Central memory CD8-positive, alpha-beta T cell (primary cell): ENCODE measurements at places on chromosomes 7 and 10.

- DNase-seq = no peak
Measured at GRCh38 chr10:16799621-16800020, 17.6 kb downstream of the RSU1 start.

DNA sequence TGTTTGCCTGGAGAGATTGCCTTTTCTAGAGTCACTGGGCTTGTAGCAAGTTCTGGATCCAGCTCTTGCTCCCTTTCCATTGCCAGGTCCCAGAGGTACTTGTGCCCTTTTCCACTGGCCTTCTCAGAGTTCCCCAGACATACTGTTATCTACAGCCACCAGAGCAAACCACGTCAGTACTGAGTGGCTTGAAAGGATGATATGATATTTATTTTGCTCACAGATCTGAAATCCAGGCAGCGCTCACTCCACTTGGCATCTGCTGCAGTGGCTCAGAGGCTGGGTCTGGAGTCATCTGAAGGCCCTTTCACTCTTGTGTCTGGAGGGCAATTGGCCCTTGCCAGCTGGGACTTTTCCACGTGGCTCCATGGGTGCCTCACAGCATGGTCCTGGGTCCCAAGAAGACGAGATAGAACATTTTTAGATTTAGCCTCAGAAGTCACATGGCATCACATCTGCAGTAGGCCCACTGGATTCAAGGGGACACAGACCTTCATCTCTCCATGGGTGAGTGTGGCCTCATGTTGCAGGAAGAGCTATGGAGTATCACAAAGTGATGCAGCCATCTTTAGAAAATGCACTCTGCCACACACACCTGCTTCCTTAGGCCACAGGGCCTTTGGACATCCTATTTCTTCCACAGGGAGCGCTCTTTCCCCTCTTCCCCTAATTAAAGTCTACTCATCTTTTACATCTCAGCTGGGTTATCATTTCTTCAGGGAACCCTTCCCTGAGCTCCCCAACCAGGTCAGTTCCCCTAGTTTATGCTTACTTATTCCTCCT is 22.9 kb upstream of the TCF7L2 start:
- DNase-seq = no peak

- DNase-seq = no peak
Measured at GRCh38 chr10:91487911-91488582, 77.9 kb downstream of the HECTD2 start.

DNA sequence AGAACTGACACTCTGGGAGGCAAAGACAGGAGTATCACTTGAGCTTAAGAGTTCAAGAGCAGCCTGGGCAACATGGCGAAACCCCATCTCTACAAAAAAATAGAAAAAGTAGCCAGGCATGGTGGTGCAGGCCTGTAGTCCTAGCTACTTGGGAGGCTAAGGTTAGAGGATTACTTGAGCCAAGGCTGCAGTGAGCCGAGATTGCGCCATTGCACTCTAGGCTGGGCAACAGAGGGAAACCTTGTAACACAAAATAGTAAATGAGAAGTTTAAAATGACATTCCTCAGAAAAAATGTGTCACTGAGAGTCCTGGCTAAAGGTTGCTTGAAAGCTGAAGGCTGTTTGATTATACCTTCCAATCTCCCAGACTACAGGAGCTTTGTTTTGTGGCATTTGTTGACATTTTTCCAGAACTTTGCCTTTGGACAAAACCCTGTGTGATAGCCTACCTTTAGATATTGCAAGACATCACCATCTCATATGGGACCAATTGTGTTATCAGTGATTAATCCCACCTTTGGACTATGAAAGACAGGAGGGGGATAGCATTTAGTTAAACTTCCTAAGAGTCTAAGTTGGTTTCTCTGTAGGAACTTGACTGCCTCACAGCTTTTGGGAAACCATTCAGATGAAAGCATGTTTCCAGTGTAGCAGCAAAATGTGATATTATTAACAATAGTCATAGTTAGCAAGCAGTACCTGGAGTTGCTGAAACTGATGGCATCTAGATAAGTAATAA is 5.3 kb downstream of the TNKS2 start:
- DNase-seq = no peak

DNA sequence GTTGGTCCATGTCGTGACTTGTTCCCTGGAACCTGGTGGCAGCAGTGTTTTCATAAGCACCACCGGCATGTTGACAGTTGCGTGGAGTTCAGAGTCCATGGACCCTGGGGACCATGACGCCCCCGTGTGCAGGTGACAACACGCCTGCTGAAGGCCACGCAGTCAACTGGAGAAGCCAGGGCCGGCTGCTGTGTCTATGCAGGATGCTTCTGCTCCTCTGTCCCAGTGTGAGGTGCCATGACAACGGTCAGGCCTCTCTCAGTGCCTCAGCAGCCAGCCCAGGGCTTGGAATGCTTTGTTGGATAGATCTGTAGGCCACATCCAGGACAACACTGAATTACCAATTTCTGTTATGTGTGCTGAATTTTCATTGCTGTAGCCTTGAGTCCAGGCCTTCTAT is 10.7 kb upstream of the VIPR2 start:
- DNase-seq = no peak

DNA sequence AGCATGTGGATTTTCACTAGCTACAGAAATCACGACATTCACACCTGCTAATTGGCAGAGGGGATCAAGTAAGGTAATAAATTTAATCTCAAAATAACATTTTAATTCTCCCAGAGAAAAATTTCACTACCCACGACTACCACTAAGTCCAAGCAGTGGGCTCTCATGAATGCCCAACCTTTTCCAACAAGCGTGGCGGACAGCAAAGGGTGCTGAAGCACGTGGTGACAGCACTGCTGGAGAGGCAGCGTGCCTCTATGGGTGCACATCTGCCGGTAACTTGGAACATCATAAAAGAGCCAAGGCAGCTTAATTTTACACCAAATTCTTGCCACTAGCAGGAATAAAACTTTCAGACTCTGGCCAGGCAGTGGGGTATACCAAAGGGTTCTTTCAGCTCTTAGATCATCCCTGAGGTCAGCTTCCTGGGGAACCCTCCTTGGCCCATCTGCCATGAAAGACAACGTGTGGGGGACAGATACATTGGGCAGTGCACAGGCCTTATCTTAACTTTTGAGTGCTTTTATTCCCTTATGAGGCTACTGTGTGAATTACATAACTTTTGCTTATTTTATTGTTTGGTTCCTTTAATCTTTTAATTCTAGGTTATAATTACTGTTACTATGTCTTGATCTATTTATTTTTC is 206.7 kb upstream of the KCTD7 start:
- no peak for DNase-seq

GRCh38 chr10:15310776-15311568 is 60.1 kb downstream of the FAM171A1 start:
- DNase-seq = no peak

GRCh38 chr10:93859049-93859655 is 34.6 kb upstream of the SLC35G1 start:
- no peak for DNase-seq

DNA sequence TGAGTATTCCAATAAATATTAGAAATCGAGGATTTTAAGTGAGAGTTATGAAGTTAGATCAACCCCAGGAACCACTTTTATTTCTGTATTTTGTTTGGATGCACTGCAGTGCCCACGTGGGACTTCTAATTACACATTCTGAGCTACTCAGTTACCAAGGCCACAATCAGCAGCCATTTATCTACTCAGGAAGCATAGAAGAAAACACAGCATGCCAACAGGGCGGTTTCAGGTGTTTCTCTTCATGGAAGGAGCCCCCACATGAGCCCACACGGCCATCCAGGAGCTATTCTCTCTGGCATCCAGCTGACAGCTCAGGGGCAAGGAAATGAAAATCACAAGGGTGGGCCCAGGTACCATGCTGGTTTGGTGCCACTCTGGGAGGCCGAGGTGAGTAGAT is 266.5 kb upstream of the MKLN1 start:
- DNase-seq = no peak

GRCh38 chr7:143885951-143886350 is 16.0 kb downstream of the TCAF1 start:
- no peak for DNase-seq

DNA sequence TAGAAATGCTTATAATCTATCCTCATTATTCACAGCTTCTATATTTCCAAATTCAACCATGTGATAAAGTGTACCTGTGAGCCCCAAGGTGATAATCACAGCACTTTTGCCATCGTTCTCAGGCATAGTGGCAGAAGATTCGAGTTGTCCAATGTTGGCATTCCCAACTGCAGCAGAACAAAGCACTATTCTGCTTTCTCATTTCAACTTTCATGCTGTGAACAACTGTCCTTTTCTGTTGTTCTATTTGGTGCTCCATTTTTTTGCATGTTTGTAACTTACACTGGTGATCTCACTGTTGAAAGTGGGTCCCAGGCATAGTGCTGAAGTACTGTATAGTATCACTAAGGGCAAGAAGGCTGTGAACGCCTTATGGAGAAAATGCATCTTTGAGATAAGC is 438.2 kb downstream of the PAXIP1 start:
- no peak for DNase-seq

DNA sequence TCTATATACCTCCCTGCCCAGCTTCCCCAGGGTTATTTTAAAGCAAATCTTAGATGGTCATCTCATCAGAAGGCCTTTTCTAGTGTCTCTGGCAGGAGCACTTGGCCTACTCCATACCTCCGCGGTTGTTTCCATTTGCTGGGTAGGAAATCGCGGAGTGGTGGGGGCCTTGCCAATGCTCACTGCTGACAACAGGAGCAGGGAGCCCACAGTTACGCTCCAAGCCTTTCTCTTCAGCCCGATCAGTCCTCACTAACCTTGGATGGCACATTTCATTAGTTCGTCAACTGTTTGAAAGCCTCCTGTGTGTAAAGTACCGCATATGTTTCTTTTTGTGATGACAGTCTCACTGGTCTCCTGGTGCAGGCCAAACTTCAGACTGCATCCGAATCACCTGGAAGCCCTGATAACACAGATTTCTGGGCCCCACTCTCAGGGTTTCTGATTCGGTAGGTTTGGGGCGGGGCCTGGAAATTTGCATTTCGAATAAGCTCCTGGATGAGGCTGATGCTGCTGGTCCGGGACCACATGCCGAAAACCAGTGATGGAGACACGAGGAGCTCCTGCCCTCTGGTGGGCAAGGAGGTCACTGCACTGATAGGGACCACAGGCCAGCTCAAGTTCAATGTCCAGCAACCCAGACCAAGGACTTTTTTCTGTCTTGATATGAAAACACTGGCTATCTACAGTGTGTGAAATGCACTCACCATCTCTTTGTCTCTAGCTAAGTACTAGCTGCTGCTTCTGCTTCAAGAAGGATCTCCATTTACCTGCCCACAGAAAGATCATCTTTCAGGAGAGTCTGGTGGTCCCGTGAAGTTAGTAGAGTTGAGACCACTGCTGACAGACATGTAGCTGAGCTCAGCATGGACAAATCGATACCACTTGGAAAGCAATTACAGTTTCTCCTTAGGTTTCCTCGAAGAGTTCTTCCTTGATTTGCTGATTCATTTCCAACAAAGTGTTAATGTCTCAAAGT is 14.0 kb downstream of the LRGUK start:
- DNase-seq = no peak

DNA sequence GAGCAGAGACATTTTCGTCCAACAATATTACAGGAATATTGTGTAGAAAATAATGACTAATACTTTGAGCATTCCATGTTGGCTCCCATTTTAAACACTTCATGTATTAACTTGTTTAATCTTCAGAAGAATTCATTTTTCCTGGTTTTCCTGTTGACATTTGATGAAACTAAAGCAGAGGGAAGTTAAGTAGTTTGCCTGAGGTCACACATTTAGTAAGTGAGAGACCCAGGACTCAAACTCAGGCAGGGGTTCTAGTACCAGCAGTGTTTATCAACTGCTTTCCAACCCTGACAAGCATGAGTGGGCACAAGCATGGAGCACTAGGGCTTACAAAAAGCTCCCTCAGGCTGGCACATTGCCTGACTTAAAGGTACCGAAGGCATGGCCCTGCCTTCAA is 719.1 kb downstream of the AUTS2 start:
- no peak for DNase-seq

DNA sequence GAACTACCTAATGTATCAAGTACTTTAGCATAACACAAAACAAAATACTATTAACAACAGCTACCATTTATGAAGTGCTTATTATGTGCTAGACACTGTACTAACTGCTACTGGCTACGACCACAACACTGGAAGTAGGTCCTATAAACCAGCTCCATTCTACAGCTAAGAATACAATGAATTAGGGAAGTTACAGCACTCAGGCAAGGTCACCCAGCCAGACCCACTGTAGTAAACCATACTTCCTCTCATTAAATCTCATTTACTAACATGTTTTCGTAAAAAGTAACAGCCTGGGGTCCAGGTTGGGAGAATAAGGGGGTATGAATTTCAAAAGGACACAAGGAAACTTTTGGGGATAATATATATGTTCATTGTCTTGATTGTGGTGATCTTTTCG is 25.4 kb downstream of the NAPEPLD start:
- no peak for DNase-seq

DNA sequence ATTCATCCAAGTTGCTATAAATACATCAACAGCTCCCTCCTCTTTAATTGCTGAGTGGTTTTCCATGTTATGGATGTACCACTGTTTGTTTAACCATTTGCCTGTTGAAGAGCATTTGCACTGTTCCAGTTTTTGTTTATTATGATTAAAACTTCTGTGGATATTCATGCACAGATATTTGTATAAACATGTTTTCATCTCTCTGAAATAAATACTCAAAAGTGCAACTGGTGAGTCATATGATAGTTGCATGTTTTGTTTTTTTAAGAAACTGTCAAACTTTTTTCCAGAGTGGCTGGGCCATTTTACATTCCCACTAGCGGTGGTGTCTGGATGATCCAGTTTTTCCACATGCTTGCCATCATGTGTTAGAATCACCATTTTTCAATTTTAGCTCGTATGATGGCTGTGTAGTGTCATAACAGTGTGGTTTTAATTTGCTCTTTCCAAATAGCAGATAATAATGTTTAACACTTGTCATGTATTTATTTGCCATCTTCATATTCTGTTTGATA is 33.6 kb downstream of the MEOX2 start:
- DNase-seq = no peak

GRCh38 chr7:145698526-145699262 is 417.9 kb upstream of the CNTNAP2 start:
- no peak for DNase-seq

- no peak for DNase-seq
Measured at GRCh38 chr10:6498771-6499170, 81.3 kb downstream of the PRKCQ start.

DNA sequence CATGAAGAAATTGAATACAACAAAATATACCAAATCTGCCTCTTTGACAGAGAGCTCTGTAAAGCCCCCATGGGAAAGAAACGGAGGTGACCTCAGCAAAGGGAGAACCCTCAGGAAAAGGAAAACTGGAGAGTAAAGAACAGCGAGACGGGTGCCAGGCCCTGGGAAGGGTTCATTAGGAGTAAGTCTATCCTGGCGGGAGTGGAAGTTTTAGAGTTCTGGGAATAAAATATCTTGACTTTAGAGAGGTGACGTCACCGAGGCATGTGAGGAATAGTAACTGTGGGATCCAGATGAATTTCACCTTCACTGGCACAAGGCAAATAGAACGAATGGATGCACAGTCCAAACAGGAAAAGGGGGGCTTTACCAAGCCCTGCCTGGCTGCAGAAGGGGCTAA is 362.8 kb upstream of the IGFBP3 start:
- no peak for DNase-seq

GRCh38 chr7:88276605-88277153 is 30.0 kb downstream of the STEAP4 start:
- no peak for DNase-seq

- DNase-seq = no peak
Measured at GRCh38 chr7:68250143-68250542, 1253.5 kb downstream of the TYW1 start.
